ENCODE measurements at places on chromosomes 3 and 15. TPM values are rescaled to one million over a fixed set of nuclear protein-coding genes. Genes with fewer than 3 reads are reported as not detected.

The ATP2B2 gene
- total RNA-seq = 0.13 TPM

The HTR3E gene
- total RNA-seq = not detected

The FEZF2 gene
- not detected for total RNA-seq

The CIDEC gene
- 79.3 TPM for total RNA-seq

The AKAP13 gene
- 172 TPM for total RNA-seq

The OIP5 gene
- 11.8 TPM for total RNA-seq

The THBS1 gene
- total RNA-seq = 64.6 TPM

The CELF6 gene
- total RNA-seq = not detected

The MESP2 gene
- total RNA-seq = 0.50 TPM

The CFAP161 gene
- total RNA-seq = not detected

The CFAP100 gene
- total RNA-seq = not detected

The COX17 gene
- 98.3 TPM for total RNA-seq

The CPLX3 gene
- total RNA-seq = not detected

The ATP13A5 gene
- not detected for total RNA-seq

The TGM4 gene
- total RNA-seq = 0.39 TPM

The PRKCD gene
- 48.4 TPM for total RNA-seq

The CHST13 gene
- 0.61 TPM for total RNA-seq

The WWTR1 gene
- 212 TPM for total RNA-seq

The REC114 gene
- total RNA-seq = not detected

The POC1A gene
- total RNA-seq = 15.8 TPM

The ARHGEF26 gene
- 12.6 TPM for total RNA-seq

The ANKDD1A gene
- 1.3 TPM for total RNA-seq

The GNAT1 gene
- 0.48 TPM for total RNA-seq

The ZDHHC23 gene
- 3.2 TPM for total RNA-seq

The CTXND1 gene
- not detected for total RNA-seq

The MPI gene
- 24.1 TPM for total RNA-seq

The ITIH4 gene
- total RNA-seq = 0.25 TPM

The KCNH8 gene
- total RNA-seq = not detected

The GOLGA8H gene
- total RNA-seq = 2.9 TPM

The CCDC39 gene
- total RNA-seq = not detected

The IFT57 gene
- 47.3 TPM for total RNA-seq

The LRTM1 gene
- total RNA-seq = not detected

The USP4 gene
- total RNA-seq = 15.7 TPM

The NME9 gene
- not detected for total RNA-seq

The FETUB gene
- 0.23 TPM for total RNA-seq

The CATSPER2 gene
- total RNA-seq = 0.50 TPM

The RTP4 gene
- not detected for total RNA-seq

The SCN10A gene
- total RNA-seq = 0.02 TPM

The C3orf33 gene
- total RNA-seq = 6.4 TPM

The LMOD3 gene
- total RNA-seq = not detected

The CSPG5 gene
- total RNA-seq = 1.3 TPM

The TMEM115 gene
- 49.1 TPM for total RNA-seq

The PROK2 gene
- not detected for total RNA-seq

The CPNE9 gene
- total RNA-seq = not detected

The CACNA2D3 gene
- 0.19 TPM for total RNA-seq

The GOLGA6B gene
- not detected for total RNA-seq

The ARPP21 gene
- 0.02 TPM for total RNA-seq

The PPP1R14D gene
- 0.21 TPM for total RNA-seq

The LDHAL6B gene
- not detected for total RNA-seq

The MYO5A gene
- total RNA-seq = 28.3 TPM

The CD96 gene
- total RNA-seq = not detected

The KLHL24 gene
- total RNA-seq = 10.8 TPM

The ALPK3 gene
- 0.10 TPM for total RNA-seq

The FES gene
- 0.61 TPM for total RNA-seq

The PLSCR2 gene
- total RNA-seq = 0.11 TPM

The NOX5 gene
- 0.18 TPM for total RNA-seq

The NR2C2 gene
- 23.8 TPM for total RNA-seq

The ALDH1A2 gene
- 0.36 TPM for total RNA-seq

The FGD5 gene
- total RNA-seq = 0.04 TPM

All from A549 treated with dexamethasone at 1 μM for 4 hours (cell line).